ENCODE measurements at places on chromosomes 7 and 10.

GRCh38 chr7:42685911-42686310, 226.0 kb downstream of the C7orf25 start:
- no peak for DNase-seq

DNA sequence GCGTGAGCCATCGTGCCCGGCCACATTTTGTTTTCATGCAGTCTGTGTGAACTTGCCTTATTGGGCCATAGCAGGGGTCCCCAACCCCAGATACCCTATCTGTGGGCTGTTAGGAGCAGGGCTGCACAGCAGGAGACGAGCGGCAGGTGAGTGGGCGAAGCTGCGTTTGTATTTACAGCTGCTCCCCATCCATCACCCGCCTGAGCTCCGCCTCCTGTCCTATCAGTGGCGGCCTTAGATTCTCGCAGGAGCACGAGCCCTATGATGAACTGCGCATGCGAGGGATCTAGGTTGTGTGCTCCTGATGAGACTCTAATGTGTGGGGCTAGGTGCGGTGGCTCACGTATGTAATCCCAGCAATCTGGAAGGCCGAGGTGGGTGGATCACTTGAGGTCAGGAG, 293.9 kb downstream of the CAMK1D start:
- no peak for DNase-seq

DNA sequence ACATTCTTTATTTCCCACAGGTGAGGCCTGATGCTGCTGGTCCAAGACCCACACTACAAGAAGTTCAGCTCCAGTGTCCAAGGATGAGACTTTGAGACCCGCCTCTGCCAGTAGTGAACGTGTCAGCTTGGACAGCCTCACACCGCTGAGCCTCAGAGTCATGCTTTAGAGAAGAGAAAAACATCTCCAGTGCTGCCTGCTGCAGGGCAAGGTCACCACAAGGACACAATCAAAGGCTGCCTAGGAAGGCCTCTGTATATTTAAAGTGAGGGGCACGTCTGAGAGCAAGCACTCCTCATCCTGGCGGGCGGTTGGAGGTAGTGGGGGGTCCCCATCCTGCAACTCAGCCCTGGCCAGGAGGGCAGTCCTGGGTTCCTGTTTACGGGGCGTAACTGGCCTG, 19.3 kb downstream of the FGFR2 start:
- DNase-seq: no peak

DNA sequence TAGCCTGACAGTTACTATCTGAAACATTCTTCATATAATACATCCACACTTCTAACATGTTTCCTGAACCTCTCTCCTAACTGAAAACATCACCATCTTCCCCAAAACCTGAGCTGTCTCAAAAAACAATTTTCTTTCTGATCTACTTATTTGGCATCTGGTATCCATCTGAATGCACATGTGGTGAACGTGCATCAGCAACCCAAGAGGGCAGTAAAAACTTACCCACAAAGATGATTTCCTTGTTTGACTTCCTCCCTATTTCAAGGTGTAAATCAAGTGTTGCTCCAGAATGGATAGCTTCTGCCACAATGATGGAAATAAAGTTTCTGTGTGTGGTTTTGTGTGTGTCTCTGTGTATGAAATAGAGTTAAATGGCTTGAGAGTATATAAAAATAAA, 500.4 kb downstream of the MAGI2 start:
- DNase-seq: no peak

GRCh38 chr10:126101736-126102135, 205.4 kb downstream of the FANK1 start:
- DNase-seq: no peak

DNA sequence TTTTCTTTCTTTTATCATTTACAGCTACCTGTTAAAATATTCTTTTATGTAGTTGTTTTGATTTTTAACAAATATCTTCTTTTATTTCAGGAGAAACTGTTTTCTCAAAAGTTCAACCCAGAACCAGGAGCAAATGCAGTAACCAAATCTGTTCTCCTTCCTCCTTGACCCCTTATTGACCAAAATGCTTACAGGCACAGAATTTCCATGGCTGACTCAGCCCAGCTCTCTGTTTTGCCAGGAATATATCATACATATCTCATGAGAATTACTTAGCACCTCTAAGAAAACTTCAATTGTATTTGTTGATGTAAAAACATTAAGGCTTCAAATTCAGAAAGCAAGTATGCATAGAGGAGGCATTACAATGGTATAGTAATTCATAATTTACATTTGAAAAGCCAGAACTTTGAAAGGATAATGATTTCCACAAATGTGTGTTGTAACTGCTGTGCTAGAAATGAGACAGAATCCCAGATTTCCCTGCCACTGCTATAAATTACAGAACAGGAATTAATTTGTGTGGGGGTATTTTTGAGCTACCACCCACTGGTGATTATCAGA, 2.2 kb downstream of the GSAP start:
- no peak for DNase-seq

- DNase-seq: no peak
Observed at GRCh38 chr10:4459531-4459930, 366.5 kb upstream of the AKR1E2 start.

DNA sequence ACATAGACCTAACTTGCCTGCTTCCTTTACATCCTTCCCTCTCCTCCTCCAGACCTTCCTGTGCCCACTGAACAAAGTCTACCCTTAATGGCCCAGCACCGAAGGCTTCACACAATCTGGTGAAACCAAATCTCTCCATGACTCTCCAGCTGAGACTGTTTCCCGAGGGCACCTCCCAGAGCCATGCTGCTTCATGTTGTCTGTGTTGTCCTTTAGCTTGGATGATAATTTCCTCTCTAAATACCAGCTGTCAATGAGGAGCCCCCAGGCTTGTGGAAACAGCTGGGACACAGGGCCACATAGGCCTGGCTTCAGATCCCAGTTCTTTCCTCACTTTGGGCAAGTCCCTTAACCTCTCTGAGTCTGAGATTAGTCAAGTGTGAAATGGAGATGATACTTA, 54.3 kb downstream of the DLD start:
- DNase-seq: no peak

DNA sequence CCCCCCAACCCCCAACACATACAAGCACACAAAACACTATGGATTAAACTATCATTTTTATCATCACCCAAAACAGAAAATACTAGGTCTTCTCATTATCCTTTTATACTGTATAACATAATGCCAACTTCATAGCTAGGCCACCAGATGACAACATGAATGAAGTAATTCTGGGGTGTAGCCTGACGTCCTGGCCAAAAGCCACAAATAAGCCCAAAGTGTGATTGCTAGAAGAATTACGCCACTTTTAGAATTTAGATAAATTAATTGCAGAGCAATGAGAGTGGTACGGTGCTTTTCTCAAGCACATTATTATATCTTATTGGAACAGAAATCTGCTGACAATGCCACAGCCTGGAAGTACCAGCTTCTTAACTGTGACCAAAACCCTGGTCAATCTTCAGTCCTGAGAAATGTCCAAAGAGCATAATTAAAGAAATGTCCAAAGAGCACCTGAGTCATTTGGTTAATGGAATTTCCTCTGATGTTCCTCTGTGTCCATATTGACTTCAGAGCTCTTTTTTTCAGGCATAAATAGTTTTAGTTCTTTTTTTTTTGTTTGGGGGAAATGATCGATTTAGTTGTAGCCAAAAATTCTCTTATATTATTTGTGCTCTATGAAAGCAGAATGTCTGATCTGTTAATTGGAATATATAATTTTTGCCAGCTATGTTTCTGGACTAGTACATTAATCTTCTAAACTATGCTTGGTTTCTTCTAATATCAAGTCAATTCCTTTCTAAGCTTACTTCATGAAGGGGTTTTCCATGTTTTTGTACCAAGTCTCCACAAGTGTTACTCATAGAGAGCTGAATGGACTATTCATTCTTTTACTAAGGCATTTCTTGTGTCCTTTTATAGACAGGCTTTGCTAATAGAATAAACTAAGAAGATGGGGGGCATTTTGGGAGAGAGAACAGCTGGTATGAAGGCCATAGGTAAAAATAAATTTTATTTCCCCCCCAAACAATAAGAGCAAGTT, 233.4 kb upstream of the SLC26A5 start:
- DNase-seq: no peak

GRCh38 chr10:107971411-107971810, 806.9 kb upstream of the SORCS1 start:
- DNase-seq: no peak

GRCh38 chr7:69568266-69568665, 30.0 kb upstream of the AUTS2 start:
- DNase-seq: no peak

- no peak for DNase-seq
Observed at GRCh38 chr7:81339946-81340345, 421.1 kb upstream of the SEMA3C start.

- DNase-seq: no peak
Observed at GRCh38 chr10:116268976-116269375, 4.0 kb downstream of the GFRA1 start.

- DNase-seq: no peak
Observed at GRCh38 chr7:115708013-115708341, 322.6 kb downstream of the TFEC start.

- no peak for DNase-seq
Observed at GRCh38 chr10:3136763-3137611, 35.6 kb downstream of the PITRM1 start.

DNA sequence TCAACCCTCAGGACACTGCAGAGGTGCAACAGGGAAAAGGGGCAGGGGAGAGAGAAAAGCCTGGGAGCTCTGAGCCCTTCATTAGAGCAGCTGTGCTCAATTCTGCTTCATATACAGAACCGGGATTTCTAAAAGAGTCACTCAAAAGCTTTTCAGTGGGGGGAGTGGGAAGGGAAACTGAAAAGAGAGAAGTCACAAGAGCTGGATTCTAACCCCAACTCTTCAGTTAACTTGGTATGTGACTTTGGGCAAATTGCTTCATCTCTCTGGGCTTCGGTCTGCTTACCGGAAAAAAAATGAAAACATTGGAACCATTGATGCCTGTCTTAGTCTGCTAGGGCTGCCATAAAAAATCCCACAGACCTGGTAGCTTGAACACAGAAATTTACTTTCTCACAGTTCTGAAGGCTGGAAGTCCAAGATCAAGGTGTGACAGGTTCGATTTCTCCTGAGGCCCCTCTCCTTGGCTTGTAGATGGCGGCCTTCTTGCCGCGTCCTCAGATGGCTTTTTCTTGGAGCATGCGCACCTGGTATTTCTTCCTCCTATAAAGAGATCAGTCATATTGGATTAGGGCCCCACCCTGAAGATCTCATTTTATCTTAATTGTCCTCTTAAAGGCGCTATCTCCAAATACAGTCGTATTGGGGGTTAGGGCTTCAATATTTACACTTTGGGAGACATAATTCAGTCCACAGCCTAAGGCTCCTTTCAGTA, 118.3 kb upstream of the KMT2E start:
- no peak for DNase-seq

- DNase-seq: no peak
Observed at GRCh38 chr10:69007260-69007659, 18.7 kb downstream of the KIFBP start.

GRCh38 chr7:128890306-128891109, 20.0 kb downstream of the KCP start:
- DNase-seq: no peak

GRCh38 chr7:31856337-31856736, 169.3 kb downstream of the PPP1R17 start:
- no peak for DNase-seq

DNA sequence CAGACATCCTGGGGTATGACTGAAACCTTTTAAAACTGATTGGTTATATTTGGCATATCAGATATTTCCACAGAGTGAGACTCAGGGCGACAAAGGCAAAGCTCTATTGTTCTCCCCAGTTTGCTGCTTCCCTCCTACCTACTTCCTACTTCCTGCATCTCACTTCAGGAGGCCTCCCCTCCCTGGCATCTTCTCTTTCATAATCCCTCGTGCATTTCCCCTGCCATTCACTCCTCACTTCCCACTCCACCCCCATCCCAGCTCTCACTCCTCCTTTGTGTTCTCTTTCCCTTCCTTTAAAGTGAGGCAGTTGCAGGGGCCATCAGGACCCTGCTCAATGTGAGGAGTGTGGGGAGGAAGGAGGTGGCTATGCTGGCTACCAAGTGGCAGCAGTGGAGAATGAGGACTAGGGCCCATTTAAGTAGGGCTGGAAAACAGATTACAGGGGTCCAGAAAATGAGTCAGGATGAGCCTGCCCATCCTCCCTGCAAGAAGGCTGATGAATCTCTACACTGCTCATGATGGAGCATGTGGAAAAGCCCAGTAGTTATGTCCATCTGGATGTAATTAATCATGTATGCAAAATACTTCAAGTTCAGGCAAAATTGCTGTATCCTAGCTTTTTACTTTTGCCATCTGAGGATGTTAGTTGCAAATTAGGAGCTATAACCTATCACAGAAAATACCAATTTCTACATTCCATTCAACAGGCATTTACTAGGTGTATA, 311.8 kb upstream of the IMMP2L start:
- no peak for DNase-seq

- no peak for DNase-seq
Observed at GRCh38 chr7:11343818-11344413, 370.2 kb downstream of the PHF14 start.

GRCh38 chr7:73828107-73828803, 2.5 kb upstream of the CLDN4 start:
- no peak for DNase-seq

DNA sequence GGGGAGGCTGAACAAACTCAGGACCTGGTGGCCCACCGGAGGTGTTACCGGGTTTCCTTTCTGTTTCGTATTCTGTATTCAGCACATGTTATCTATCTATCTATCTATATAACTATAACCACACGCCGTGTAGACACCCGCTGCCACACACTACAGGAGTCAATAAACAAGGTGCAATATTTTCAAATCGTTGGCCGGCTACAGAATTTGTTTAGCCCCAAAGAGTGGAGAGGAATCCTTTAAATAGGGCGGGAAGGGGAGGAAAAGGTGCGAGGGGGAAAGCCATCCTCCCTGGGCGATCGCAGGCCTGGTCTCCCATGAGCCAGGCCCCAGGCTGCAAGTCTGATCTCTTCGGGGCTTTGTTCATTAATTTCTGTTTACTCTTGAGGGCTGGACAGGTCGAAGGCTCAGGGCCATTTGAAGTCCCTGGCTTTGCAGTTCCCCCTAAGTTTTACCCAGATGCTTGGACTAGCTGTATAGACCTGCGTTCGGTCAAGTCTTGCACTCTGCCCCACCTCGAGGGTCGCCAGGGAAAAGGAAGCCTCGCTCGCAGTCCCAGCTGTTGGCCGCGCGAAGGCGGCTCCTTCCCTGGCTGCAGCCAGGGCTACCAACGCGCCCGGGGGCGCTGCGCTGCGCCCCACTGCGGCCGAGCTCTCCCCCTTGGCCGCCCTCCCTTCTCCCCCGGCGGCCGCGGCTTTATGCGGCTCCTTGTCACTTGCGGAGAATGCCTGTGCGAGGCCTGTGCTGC, 3.8 kb downstream of the NKX2-3 start:
- DNase-seq: no peak

DNA sequence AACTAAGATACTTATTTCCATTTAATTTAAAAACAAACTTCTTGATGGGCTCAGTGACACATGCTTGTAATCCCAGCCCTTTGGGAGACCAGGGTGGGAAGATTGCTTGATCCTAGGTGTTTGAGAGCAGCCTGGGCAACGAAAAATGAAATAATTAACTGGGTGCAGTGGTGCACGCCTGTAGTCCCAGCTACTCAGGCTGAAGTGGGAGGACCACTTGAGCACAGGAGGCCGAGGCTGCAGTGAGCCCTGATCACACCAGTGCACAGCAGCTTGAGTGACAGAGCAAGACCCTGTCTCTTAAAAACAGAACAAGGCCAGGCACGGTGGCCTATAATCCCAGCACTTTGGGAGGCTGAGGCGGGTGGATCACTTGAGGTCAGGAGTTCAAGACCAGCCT, 37.4 kb downstream of the AVL9 start:
- DNase-seq: no peak

All from activated naive CD4-positive, alpha-beta T cell (primary cell).